Stimulated activated CD8-positive, alpha-beta memory T cell treated with anti-CD3 and anti-CD28 coated beads, Interleukin-4, amount 100 ng/mL, for 1 hour (primary cell): ENCODE measurements at places on chromosomes 4 and X.

DNA sequence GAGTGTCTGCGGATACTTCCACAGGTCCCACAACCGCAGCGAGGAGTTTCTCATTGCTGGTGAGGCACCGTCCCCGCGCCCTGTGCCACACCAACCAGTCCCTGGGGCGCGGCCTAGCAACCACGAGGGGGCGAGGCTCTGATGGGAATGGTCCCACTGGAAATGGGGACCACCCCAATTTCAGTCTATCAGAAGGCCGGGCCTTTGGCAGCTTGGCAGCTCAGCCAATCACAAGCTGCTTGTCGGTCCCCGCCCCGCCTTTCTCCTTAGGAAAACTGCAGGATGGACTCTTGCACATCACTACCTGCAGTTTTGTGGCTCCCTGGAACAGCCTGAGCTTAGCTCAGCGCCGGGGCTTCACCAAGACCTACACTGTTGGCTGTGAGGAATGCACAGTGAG lies 3.0 kb downstream of the TIMP1 start:
- no peak for DNase-seq

- no peak for DNase-seq
These were observed 76.0 kb upstream of the CTSO start for GRCh38 chr4:156029691-156030090.

GRCh38 chr4:123480706-123481418 lies 84.3 kb downstream of the SPRY1 start:
- DNase-seq = no peak

DNA sequence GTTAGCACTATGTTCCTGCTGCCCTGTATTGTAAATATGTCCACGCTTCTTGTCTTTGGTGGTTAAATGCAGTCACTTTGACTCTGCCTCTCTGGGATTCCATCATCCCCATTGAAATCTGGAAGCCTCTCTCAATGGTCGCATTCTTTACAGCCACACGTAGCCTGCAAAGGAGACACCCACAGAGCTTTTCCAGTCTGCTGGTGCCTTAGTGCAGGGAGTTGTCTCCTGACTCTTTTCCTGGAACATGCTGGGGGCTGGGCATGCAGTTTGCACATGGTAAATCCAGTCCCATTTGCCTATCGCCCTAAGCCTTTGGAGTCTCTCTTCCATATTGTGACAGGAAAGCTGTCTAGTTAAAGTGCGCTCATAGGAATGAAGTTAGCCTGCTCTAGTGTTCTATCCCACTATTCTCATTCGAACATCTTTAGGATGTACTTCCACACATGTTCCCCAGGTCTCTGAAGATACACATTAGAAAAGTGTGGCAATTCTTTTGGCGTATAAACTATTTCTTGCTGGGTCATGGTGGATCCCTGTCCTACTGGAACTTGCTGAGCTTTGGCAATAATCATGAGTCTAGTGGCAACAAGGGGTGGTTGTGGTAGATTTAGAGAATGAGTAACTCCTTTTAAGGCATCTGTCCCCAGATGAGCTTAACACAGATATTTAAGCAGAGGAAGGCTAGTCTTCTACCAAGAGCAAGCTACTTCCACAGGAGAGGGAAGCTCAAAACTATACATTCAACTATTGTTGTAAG lies 33.7 kb downstream of the COQ2 start:
- DNase-seq = no peak
